ENCODE measurements at places on chromosomes 6 and 20. TPM values are rescaled to one million over a fixed set of nuclear protein-coding genes. Genes with fewer than 3 reads are reported as not detected.

Gene GTSF1L
- not detected for total RNA-seq

Gene IMPG1
- not detected for total RNA-seq

DNA sequence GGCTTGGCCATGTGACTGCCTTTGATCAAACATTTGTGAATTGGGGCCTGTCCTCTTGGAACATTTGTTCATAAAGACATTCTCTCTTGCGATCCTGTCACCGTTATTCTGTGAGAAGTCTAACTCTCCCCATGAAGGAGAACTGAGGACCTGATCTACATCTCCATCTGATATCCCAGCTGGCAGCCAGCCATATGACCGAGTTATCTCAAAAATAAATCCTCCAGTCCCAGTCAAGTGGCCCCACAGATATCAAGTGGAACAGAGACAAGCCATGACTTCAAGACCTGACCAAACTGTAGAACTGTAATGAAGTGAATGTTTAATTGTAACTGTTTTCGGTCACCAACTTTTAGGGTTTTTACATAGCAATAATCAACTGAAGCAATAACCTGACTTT is 25.7 kb downstream of the SNX3 start:
- no peak for DNase-seq

GRCh38 chr6:55282115-55282514 is 45.2 kb upstream of the GFRAL start:
- DNase-seq = no peak

Gene BPIFA1
- total RNA-seq = not detected

- no peak for DNase-seq
Measured at GRCh38 chr20:33664085-33664761, 2.1 kb downstream of the C20orf144 start.

Gene POU3F2
- not detected for total RNA-seq

DNA sequence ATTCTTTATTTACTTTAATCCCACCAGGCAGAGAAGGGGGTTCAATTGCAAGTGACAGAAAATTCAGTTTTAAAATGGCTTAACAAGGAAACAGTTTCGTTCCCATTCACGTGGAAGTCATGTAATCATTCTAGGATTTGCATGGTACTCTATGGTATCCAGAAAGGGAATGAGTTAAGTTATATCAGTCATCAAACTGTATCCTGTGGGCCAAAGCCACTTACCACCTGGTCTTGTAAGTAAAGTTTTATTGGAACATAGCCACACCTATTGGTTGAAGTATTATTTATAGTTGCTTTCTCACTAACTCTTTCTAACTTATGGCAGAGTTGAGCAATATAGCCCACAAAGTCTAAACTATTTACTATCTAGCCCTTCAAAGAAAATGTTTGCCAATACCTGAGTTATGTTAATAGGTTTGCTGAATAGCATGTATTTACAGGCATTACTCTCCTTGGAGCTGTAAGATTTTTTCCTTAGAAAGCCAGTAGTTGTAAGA is 10.2 kb upstream of the MMS22L start:
- DNase-seq = no peak

Gene BLTP3A
- total RNA-seq = 22.3 TPM

DNA sequence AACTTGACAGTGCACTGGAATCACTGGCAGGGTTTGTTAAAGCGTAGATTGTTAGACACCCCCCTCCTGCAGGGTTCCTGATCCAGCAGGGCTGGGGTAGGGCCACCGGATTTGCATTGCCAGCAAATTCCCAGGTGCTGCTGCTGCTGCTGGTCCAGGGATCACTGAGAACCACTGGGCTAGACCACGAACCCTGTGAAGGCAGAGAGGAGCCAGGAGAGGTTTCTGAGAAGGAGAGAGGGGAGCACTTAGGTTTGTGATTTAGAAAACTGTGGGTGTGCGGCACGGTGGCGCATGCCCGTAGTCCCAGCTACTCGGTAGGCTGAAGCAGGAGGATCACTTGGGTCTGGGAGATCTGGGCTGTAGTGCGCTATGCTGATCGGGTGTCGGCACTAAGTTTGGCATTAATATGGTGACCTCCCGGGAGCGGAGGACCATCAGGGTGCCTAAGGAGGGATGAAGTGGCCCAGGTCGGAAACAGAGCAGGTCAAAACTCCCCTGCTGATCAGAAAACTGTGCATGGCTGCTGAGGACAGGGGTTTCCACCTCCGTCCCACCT is 53.6 kb upstream of the FAM83D start:
- DNase-seq = peak; percentile 24

DNA sequence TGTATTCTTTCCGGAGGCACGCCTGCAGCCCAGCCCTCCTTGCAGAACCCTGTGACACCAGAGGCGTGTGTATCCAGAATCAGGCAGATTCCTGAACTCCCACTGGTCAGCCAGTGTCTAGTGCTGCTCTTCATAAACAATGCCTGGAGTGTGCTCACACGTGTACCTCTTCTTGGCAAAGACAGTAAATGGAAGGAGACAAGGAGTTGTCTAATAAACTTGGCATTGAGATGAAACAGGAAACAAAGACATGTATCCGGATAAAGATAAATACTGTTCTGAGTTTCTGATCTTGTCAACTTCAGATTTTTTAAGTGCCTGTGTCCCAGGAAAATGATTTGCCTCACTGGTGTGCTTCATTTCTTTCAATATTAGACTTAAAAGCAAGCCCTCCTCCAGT is 1.7 kb downstream of the RPS6KA2 start:
- DNase-seq = no peak

Gene RAD21L1
- 0.60 TPM for total RNA-seq

DNA sequence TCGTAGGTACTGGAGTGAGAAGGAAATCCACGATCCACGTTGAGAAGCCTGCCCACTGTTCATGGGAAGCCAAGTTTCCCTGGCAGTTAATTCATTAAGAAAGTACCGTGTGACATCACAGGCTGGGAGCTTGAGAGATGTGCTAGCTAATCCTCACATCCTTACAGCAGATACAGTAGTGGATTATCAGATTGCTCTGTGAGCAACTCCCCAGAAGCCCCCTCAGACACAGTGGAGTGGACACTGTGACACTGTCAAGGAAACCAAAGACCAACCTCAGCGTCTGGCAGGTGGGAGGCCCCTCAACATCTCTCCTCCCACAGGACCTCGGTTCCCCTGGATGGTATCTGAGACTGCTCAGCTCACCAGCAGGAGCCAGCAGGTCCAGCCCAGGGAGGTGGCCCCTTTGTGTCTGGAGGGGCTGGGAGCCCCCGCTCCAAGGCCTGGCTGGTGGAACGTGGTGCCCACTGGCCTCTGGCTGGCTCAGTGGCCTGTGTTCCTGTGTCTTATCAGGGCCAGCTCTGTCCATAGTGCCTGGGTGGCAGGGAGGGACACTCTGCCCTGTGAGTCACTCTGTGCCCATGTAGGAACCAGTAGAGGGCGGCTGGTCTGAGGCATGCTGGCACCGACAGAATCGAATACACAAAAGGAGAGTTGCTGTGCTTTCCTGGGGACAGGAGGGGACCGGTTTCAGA is 7.2 kb downstream of the PYGB start:
- peak; percentile 89 for DNase-seq

DNA sequence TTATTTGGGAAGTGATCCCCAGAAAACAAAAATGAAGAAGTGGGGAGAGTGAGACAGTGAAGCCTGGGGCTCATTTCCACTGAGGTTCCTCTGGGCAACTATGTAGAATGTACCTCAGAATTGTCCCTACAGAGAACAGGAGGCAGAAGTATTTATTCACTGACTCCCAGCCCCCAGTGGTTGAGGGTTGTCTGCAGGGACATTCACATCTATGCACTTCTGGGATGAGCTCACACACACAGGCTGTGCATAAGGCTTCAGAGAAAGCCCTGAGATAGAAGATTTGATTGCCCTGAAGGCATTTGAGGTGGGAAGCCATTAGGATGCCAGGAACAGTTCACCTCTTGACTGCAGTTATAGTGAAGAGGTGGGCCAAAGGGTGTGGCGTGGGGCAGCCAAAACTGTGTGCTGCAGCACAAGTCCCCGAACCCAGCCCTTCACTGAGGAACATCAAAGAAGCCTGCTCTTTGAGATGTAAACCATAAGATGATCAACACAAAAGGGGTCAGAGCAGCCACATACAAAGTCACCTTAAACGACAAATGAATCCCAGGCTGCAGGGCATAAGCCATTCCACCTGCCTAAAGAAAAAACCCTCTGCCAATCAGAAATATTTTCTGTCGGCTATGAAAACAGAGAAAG is 853.8 kb upstream of the FLRT3 start:
- DNase-seq = no peak

DNA sequence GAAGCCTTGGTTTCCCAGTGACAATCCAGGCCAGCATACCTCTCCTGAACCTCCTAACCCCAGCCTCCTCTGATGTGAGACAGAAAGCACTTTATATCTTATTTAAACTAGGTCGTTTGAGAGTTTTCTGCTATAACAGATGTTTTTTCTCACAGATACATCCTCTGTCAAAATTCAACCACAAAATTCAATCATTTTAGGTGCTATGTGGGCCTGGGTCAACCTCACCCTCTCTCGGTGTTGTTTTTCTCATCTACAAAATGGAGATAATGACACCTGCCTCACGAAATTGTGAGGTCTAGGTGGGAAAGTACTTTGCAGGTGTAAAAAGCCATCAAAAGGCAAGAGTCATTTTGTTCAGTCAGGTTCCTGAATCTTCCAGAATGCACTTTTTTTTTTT is 46.2 kb upstream of the NFATC2 start:
- DNase-seq = no peak

DNA sequence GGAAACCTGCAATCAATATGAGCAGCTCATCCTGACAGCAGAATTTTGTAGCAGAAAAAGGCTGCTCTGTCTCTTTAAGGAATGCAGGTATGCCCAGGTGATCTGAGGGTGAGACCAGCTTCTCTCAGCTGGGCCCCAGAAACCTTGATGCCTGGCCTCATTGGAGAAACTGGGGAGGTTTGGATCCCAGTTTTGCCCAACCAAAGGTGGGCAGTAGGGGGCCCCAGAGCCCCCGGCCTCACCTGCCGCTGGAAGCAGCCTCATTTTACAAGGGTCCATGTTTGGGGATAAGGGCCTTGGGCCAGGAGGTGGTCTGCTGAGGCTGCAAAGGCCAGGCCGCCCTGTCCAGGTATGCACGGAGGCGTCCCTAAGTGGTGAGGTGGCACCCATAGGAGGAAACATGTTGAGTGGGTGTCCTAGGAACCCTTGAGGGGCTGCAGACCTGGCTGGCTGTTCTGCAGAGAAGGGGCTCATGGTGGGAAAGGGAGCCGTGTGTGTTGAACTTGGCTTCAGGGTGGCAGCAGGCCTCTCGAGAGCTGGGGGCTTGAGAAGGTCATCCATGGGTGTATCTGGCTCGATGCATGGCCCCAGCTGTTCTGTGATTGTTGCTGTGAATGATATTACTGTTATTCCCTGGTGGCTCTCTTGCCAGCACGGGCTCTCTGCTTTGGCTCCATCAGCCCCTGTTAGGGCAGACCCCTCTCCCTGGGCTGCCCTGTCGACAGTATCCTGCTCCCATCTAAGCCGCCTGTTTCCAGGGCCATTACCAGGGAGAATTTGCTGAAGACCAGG is 208.4 kb downstream of the CDH4 start:
- DNase-seq = no peak

Gene CCDC170
- 1.6 TPM for total RNA-seq

GRCh38 chr6:50543666-50544065 is 169.7 kb upstream of the TFAP2D start:
- no peak for DNase-seq

Gene RGS19
- 39.2 TPM for total RNA-seq

DNA sequence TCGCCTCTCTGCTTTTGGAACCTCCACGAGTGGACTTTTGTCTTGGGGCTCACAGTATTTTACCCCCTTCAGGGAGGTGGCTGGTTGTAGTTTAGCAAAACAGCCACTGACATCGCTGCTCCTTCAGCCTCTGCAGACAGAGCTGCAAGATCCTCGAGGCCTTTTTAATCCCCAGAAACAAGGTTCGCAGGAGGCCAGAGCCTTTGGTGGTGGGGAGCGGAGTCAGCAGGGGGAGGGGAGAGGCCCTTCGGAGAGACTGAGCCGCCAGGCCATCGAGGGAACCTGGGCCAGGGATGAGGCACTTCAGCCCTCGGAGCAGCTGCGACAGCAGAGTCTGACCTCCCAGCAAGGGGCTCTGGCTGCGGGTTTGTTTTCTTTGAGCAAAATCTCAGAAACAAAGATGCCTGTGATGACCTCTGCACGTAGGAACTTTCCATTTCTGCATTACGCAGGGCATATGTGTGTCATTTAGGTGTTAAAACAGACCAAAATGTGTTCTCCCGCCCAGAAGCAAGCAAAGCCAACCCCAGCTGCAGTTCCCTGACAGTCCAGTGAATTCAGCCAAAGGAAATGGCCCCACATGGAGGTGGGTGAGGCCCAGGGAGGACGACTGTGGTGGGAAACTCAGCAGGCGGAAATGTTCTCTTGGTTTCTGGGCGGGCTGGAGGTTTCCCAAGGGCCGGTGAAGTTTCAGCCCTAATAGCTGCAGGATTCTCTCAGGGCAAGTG is 171.2 kb upstream of the SULF2 start:
- no peak for DNase-seq

DNA sequence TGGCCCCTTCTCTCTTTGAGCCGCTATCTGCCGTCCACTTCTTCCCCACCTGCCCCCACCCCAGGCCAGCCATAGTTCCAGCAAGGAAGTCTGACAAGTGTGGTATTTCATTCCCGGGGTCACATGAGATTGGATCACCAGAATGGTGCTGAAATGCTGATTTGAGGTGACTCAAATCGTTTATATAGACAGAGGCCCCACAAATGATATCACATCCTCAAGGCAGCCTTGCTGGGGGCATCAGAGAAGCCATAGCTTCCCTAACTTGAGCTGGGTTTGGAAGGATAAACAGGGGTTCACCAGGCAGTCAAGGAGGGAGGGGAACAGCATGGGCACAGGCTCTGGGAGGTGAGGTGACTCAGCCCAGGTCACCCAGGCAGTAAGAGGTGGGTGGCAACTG is 9.9 kb downstream of the SDCBP2 start:
- no peak for DNase-seq

DNA sequence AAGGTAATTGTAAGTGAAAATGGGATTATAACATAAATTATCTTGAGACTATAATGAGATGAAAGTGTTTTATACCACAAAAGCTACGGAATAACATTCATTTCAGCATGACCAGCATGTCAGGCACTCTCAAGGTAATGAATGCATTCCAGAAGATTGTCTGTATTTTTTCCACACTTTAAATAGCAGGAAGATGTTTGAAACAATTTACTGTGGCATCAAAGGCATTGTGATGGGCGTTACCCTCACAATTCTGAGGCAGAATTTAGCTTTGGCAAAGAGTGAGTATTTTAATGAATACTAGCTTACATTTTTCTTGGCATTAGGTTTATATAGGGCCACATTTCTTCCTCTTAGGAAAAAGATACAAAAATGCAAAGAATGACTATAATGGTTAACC is 627.2 kb downstream of the BCKDHB start:
- no peak for DNase-seq

Gene IL20RA
- total RNA-seq = 2.5 TPM

Gene GPSM3
- total RNA-seq = 10.4 TPM

Gene ENPP3
- total RNA-seq = not detected

Gene PACRG
- total RNA-seq = not detected

- DNase-seq = no peak
Measured at GRCh38 chr6:119162134-119162775, 83.8 kb upstream of the FAM184A start.

GRCh38 chr20:14879020-14879697 is 541.7 kb upstream of the FLRT3 start:
- peak; percentile 88 for DNase-seq

Gene MUCL3
- not detected for total RNA-seq
